Cortex of kidney (tissue), 1 donor: ENCODE measurements at places on chromosomes 4 and X.

GRCh38 chr4:3605491-3605890 is 73.3 kb upstream of the LRPAP1 start:
- no peak for DNase-seq

GRCh38 chr4:22413471-22413870 is 102.4 kb downstream of the ADGRA3 start:
- DNase-seq: no peak

DNA sequence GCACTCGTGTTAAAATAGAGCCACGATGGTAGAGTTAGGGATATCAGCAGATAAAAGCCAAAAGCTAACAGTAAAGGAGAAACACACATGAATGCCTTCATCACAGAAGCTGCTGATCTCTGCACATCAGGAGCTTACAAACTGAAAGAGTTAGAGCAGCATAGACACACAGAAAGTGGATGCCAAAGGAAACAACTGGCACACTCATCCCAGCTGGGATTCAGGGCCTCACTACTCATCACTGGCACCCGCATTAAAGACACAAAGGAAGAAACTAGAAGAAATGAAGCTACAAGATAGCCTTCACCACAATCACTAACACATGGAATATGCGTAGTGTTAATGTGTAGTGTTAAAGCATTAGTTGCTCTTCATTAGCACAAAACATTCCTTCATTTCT is 156.4 kb upstream of the TBL1X start:
- no peak for DNase-seq

DNA sequence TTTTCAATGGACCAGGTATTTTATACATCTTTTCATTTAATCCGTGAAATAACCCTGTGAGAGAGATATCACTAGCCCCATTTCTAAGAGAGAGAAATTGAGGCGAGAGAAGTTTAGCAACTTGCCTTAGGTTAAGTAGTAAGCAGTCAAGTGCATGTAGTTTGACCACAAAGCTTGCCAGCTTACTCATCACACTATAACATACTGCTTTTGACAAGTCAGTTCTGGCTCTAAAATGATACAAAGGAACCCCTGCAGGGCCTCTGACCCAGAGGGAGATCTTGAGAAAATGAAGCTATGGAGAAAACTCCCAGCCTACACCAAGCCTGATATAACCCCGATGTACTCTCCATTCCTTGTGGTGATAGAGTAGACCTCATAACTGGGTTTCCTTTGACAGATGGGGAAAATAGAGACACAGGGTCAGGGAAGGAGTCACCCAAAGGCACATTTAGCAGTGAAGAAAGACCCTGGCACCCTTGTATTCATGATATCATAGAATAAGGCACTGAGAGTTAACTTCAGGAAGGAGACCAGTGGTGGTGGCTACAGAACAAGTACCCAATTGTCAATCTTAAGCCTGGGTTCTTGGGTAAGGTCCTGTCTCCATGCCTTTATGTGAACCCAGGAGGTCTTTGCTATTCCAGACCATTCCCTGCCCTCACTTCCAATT is 60.2 kb upstream of the MSN start:
- no peak for DNase-seq

DNA sequence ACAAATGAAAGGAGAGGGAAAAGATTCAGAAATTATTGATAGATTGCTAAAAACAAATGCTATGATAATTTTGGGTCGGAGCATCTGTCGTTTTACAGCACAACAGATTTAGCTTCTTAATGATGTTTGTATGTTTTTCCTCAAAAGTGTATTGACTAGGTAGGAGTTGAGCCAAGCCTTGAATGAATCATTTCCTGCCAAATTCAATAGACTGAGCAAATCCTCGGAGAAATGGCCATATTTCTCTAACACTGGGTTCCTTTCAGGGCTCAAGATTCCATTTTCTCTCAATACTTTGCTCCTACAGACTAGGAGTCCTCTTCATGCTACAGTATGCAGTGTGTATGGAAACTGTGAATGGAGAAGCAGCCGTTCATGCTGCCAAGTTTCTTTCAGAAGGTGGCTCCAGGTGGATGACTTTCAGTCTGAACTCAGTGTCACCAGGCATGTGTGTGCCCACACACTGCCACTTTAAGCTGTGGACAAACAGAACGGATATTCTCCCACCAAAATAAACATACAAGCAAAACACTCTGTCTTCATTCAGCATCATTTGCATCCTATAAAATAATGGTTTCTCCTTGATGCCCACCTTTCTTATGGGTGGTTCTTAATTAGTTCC is 146.0 kb downstream of the TBL1X start:
- no peak for DNase-seq

GRCh38 chr4:22999419-22999818 is 306.7 kb downstream of the GBA3 start:
- DNase-seq: no peak

DNA sequence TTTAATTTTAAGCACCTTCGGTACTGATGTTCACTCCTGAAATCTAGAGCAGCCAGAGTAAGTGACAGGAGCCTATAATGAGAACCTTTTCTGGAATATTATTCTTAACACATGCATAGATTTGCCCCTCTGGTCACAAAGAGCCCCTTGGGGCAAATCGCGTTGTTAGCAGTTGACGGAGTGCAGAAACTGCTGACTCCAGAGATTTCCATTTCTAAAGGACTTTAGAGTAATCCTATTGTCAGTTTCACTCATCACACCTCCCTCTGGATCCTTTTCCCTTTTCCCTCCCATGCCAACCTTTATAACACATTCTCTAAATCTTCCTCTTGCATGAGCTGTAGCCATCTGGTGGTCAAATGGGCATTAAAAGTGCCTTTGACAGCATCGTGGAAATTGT is 264.9 kb upstream of the PRPS2 start:
- no peak for DNase-seq

DNA sequence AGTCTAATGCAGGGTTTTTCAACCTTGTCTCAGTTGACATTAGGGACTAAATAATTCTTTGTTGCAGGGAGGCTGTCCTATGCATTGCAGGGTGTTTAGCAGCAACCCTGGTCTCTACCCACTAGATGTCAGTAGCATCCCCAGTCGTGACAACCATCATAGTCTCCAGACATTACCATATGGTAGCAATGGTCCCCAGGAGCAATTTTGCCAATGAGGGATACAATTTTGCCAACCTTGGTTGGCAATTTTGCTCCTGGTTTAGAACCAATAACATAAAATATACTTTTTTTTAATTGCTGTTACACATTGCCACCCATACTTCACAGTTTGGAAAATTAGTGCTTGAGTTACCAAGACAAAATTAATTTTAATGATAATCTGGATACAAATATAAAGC is 6.0 kb downstream of the EREG start:
- DNase-seq: no peak

DNA sequence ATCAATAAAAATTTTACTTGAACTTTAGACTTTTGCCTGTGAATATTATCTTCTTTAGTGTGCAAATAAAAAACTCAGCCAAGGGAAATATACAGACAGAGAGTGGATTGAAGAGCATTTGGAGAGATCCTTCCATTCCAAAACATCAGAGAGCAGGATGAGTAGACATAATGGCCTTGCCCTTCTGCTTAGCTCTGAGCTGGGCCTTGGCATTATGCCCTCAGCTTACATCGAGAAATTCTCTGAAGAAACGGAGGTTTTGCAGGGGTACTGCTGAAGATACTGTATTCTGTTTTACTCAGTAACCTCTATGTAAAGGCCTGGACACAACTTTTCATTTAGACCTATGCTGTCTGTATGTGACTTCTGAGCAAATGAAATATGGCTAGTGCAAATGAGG is 317.4 kb downstream of the STIM2 start:
- no peak for DNase-seq

GRCh38 chr4:139851639-139852038 is 186.0 kb downstream of the MGST2 start:
- DNase-seq: no peak

DNA sequence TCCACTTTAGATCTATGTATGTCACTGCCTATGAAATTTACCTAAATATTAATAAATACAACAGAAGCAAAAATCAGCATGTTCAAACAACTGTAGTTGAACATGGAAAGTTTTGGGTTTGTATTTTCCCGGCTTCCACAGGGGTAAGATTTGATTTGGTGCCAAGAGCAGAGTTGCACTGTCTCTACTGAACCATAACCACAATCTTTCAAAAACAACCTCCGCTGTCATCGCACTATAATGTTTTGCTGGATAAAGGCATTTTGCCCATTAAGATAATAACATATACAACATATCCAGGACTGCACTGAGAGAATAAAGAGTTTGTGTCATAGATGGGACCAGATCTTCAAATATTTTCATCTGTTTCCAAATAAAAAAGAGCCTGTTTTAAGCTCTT is 94.9 kb downstream of the TENM3 start:
- no peak for DNase-seq

- DNase-seq: no peak
These were observed 236.9 kb downstream of the CAMK2D start for GRCh38 chr4:113524505-113525186.

GRCh38 chr4:11393551-11393950 is 35.1 kb downstream of the HS3ST1 start:
- DNase-seq: no peak

- no peak for DNase-seq
These were observed 12.0 kb downstream of the ADAMTS3 start for GRCh38 chr4:72557021-72557420.

GRCh38 chr4:83010111-83010521 is 507 bp downstream of the LIN54 start:
- no peak for DNase-seq

DNA sequence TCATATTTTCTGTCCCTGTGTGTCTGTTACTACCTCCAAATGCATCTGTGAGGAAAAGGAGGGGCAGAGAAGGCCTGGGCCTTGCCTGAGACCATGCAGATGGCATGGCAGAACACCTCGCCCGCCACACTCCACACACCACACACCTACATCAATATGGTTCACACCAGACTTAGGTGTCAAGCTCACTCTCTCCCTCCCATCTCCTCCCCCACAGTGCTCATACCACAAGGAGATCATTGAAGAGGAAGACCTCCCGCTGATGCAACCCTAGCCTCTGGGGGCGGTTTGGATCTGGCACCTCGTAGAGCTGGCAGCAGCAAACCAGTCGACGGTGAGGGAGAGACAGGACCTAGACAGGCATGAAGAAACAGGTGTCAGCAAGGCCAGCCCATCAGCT is 16.6 kb upstream of the KDM5C start:
- no peak for DNase-seq

GRCh38 chr4:181846934-181847333 is 396.3 kb upstream of the TENM3 start:
- no peak for DNase-seq

DNA sequence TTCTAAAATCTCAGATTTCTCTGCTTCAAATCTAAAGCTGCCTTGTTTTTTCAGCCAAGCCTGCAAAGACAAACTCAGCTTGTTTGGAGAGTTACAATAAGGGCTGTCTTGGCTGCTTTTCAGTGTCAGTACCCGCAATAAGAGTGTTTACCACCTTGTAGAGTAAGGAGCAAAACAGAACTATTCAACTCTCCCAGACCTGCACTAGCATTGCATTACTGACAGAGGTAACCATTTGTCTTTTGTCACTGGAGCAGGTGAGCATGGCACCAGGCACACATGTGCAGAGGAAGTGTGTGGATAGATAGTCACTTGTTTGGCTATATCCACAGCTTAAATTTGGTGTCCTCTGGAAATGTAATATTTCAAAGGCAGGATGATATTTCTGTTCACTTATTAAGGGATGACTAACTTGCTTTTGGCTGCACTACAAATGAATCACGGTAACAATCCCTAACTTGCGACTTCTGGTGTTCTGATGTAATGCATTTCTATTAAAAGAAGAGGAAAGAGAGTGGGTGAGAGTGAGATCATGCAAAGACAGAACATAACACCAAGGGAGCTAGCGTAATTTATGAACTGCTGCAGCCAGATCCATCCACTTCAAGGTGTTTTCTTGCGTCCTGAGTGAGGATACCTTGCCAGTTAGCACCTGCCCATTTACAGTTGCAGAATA is 38.6 kb downstream of the PTCHD1 start:
- DNase-seq: no peak

- DNase-seq: no peak
These were observed 54.8 kb downstream of the MSX1 start for GRCh38 chr4:4914059-4914820.

DNA sequence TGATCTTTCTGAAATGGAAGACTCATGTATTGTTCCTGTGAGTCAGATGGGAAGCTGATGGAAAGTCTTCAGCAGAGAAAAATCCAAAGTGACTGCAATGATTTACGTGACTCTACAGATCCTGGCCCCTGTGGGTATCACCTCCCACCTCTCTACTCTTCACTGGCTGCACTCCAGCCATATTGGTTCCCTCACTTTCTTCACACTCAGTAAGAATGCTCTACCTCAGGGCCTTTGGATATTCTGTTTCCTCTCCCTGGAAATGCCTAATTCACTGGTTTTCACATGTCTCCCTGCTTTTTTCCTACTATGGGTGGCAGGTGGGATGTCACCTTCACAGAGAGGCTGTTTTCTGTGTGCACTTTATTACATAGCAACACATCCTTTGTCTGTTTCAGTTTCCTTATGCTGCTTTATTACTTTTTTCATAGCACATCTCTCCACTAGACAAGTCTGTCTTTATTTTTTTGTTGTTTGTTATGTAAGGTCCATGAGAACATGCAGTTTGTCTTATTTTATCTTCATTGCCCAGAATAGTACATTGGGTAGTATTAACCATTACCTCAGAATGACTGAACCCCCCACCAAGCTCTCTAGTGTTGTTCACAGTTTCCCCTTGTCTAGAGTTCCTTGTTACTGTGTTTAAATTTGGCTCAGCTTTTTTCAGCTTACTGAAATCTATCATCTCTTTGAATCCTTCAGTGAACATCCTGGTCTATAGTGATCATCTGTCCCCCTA is 57.6 kb upstream of the CLNK start:
- DNase-seq: no peak

DNA sequence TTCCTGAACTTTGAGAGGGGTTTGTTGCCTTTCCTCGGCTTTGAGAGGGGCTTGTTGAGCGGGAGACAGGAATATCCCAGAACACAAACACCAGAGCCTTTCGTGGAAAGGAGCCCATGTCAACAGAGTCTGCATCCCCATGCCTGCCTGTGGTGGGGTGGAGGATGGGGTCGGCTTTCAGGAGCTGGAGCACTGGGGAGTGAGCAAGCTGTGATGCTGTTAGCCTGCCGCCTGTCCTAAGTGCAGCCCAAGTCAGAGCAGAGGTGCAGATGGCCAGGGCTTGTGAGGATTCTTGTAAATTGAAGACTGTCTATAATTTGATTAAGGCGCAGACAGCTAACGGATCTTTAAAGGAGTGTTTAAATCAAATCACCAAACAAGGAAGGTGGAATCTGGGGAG is 103.3 kb upstream of the ANK2 start:
- no peak for DNase-seq

GRCh38 chr4:155371432-155372043 is 5.2 kb downstream of the MAP9 start:
- no peak for DNase-seq

GRCh38 chr4:47525154-47525819 is 40.2 kb downstream of the ATP10D start:
- no peak for DNase-seq

DNA sequence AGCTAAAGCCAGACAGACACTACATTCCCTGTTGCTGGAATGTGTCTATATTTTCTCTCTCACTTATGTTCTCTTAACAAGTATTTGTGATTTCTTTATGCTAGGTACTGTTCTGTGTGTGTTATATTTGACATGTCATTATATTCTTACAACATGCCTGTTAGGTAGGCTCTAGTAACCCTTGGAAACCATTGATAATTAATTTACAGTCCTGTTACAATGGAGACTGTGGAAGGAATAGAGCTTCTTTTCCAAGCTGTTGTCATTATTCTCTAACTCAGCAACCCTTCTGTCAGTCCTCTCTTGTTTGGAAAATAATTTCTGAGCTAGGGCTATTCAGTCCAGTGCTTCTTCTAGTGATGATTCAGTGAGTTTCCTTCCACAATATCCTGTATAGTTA is 419.1 kb upstream of the BOD1L1 start:
- no peak for DNase-seq
